ENCODE measurements at places on chromosomes 3 and 15. TPM values are rescaled to one million over a fixed set of nuclear protein-coding genes. Genes with fewer than 3 reads are reported as not detected.

DNA sequence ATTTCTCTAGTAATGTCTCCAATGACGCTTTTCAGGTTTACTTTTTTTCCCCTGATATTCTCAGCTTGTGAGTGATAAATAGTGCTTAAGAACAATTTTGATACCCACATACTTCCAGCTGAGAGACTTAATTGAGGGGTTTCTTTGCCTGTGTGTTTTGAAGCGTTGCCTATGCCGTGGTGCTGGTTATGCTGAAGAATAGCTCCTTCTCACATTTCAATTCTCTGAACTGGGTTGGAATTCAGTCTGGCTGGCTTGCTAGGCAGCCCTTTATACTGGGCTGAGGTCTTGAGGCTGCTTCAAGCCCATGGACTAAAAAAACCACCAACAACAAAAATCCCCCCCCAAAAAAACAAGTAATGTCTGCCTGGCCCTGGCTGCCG is 87.4 kb downstream of the CHST2 start:
- no peak for DNase-seq

- DNase-seq, result peak; percentile 28
These were observed 199.1 kb upstream of the ZPLD1 start for GRCh38 chr3:102235679-102236078.

CFAP92 gene
- polyA plus RNA-seq, result 62.0 TPM

NAALADL2 gene
- 5.4 TPM for polyA plus RNA-seq
